ENCODE measurements at places on chromosomes 2 and 18. TPM values are rescaled to one million over a fixed set of nuclear protein-coding genes. Genes with fewer than 3 reads are reported as not detected.

- DNase-seq = no peak
- H3K4me1 ChIP-seq = peaks cover 15% of the 10 kb centered on the region
- H3K4me3 ChIP-seq = no peak overlapping the region
- peaks cover 16% of the 10 kb centered on the region for H3K36me3 ChIP-seq
- H3K27ac ChIP-seq = no peak overlapping the region
Observed at GRCh38 chr18:24127735-24128134, 11.1 kb upstream of the CABYR start.

LHCGR gene
- total RNA-seq = not detected

DNA sequence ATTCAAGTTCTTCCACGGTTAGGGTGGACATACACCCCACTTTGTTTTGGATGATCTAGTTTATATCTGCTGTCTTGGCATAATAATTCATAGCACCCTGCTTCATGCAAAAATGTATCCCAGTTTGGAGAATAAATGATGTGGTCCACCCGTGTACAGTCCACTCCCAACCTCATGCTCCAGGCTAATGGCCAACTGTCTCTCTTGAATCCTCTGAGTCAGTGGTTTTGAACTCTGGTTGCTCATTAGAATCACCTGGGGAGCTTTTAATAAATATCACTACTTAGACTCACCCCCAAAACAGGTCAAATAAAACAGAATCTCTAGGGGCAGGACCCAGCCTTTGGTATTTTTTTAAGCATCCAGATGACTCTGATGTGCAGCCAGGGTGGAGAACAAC is 78.5 kb downstream of the SDC1 start:
- no peaks in the 10 kb centered on the region for H3K27me3 ChIP-seq
- H3K4me1 ChIP-seq = no peaks in the 10 kb centered on the region
- H3K36me3 ChIP-seq = no peaks in the 10 kb centered on the region

DNA sequence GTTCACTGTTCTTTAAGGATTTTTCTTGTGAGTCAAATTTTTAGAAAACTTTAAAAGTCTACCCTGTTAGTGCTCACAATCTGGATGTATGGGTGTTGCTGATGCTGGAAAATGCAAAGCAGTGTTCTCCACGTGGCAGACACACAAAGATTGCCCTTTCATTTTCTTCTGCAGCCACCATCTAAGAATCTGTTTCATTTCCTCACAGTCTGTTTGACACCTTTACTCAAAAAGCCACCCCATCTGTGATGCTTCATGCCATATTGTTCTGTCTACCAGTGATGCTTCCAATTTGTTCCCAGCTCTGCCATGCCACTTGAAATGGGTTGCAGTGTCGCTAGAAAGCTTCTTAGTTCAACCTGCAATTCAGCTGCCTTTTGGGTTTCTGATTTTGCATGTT is 464.2 kb upstream of the UBE2E3 start:
- H3K27me3 ChIP-seq = no peaks in the 10 kb centered on the region
- no peaks in the 10 kb centered on the region for H3K4me1 ChIP-seq
- no peak overlapping the region for H3K4me3 ChIP-seq
- no peak for DNase-seq
- H3K27ac ChIP-seq = no peak overlapping the region

- H3K27me3 ChIP-seq = no peaks in the 10 kb centered on the region
- no peaks in the 10 kb centered on the region for H3K36me3 ChIP-seq
- H3K4me3 ChIP-seq = no peak overlapping the region
Observed at GRCh38 chr2:55430211-55430975, 10.7 kb upstream of the CCDC88A start.

DNA sequence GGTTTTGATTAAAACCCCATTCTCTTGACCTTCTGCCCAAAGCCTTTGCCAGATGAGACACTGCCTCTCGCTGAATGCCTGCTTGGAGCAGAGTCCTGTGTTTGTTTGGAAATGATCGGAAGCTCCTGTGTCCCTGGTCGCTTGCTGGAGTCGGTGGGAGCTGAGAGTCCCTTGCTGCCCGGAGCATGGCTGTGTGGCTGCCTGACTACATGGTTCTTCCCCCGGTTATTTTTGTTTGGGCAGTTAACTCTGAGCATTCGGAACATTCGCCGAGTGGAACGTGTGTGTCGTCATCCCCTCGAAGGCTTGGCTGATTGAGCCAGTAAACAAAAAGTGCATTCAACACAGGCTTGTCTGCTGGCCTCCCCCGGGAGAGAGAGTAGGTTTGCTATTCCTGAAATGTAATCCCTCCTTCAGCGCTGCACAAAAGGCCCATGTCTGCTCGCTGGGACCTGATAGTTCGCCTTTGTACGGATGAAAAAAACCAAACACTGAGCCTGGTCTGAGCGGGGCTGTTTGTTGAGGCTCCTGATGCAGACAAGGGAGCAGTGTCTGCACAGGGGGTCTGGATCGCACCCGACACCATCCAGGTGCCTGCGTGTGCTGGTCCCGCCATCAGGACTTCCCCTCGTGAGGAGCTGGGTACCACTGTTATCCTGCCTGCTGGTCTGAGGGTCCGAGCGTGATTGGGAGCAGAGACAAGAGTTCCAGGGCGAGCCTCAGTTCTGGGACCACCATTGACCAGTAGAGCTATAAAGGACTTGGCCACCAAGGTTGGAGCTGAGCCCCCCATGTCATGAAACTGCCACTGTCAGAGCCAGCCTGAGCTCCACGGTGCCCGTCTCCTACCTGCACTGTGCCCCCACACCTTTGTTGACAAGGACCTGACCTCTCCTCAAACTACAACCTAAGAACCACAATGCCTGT is 83.8 kb downstream of the AGAP1 start:
- DNase-seq = peak; percentile 11
- H3K4me3 ChIP-seq = no peak overlapping the region
- H3K4me1 ChIP-seq = peaks cover 1% of the 10 kb centered on the region
- H3K27me3 ChIP-seq = no peaks in the 10 kb centered on the region

DNA sequence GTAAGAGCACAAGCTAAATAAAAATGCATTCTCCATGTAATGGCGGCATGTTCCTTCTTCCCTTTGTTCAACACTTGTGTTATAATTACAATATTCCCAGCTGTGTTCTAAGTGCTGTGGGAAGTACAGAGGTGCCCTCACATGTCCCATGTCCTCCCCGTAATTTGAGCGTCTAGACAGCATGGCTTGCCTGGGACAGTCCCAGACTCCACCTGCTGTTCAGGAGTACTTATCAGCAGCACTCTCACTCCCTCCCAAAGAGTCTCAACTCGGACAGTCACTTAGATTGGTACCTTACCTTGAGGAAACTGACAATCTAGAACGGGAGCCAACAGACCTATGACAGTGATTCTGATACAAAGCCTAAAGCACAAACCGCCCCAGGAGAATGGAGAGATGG is 370.5 kb downstream of the EIPR1 start:
- no peaks in the 10 kb centered on the region for H3K4me1 ChIP-seq
- no peak overlapping the region for H3K4me3 ChIP-seq
- peaks cover 12% of the 10 kb centered on the region for H3K27me3 ChIP-seq
- H3K27ac ChIP-seq = no peak overlapping the region
- no peaks in the 10 kb centered on the region for H3K36me3 ChIP-seq

DNA sequence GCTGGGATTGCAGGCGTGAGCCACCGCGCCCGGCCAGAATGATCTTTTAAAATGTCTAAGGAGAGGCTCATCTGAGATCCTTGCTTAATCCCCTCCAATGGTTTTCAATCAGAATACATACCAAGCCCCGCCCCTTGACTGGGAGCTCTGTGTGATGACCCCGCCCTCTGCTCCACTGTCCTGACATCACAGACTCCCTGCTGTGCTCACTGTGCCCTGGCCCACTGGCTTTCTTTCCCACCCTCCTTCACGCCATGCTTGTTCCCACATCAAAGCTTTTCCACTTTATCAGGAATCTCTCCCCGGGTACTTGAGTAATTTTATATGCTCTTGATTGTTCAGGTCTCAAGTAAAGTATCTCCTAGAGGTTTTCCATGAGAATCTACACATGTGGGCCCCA is 762.3 kb upstream of the ID2 start:
- no peak overlapping the region for H3K4me3 ChIP-seq
- H3K4me1 ChIP-seq = no peaks in the 10 kb centered on the region
- no peaks in the 10 kb centered on the region for H3K36me3 ChIP-seq
- no peak overlapping the region for H3K27ac ChIP-seq
- no peak for DNase-seq

MSH6 gene
- 62.1 TPM for total RNA-seq

FBXO36 gene
- total RNA-seq = 9.5 TPM

- no peaks in the 10 kb centered on the region for H3K27me3 ChIP-seq
- no peak overlapping the region for H3K27ac ChIP-seq
- H3K4me3 ChIP-seq = no peak overlapping the region
- no peak for DNase-seq
- H3K4me1 ChIP-seq = peaks cover 12% of the 10 kb centered on the region
Observed at GRCh38 chr2:128809880-128810279, 491.2 kb upstream of the HS6ST1 start.

DNA sequence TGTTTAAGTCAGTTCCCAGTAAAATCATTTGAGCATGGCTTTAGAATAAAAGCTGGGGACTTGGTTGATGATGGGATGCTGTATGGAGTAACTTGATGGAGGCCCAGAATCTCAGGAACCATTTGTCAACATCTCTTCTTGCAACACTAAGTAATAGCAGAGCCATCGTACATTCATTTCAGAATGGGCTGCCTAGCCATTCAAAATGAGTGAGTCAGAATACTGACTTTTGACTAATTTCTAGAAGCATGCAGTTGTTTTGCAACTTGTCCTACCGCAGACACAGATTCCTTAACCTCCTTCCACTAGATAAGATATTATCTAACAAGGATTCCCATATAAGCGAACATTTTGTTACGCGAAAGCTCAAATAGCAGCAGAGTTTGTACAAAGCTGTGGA is 229.5 kb downstream of the CNTNAP5 start:
- no peaks in the 10 kb centered on the region for H3K4me1 ChIP-seq
- no peaks in the 10 kb centered on the region for H3K27me3 ChIP-seq
- no peak for DNase-seq
- no peak overlapping the region for H3K27ac ChIP-seq
- H3K4me3 ChIP-seq = no peak overlapping the region

RGPD3 gene
- total RNA-seq = 0.06 TPM

GRCh38 chr2:118183381-118183780 is 95.1 kb downstream of the INSIG2 start:
- no peak overlapping the region for H3K27ac ChIP-seq
- H3K4me1 ChIP-seq = no peaks in the 10 kb centered on the region
- H3K27me3 ChIP-seq = no peaks in the 10 kb centered on the region
- H3K4me3 ChIP-seq = no peak overlapping the region
- H3K36me3 ChIP-seq = no peaks in the 10 kb centered on the region
